ENCODE measurements at places on chromosomes 12 and 14.

DNA sequence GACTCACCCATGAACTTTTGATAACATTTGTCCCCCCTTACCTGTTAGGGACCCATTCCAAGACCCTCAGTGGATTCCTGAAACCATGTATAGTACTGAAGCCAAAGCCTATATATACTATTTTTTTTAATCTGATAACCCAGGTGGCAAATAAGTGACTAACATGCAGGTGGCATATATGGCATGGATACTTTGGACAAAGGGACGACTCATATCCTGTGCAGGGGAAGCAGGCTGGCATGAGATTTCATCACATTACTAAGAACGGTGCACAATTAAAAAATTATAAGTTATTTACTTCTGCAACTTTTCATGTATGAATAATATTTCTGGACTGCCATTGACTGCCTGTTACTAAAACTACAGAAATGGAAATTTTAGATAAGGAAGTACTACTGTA, 880.1 kb upstream of the FBXO33 start:
- no peak for DNase-seq

GRCh38 chr12:49615725-49616124, 7.6 kb upstream of the PRPF40B start:
- DNase-seq: no peak

DNA sequence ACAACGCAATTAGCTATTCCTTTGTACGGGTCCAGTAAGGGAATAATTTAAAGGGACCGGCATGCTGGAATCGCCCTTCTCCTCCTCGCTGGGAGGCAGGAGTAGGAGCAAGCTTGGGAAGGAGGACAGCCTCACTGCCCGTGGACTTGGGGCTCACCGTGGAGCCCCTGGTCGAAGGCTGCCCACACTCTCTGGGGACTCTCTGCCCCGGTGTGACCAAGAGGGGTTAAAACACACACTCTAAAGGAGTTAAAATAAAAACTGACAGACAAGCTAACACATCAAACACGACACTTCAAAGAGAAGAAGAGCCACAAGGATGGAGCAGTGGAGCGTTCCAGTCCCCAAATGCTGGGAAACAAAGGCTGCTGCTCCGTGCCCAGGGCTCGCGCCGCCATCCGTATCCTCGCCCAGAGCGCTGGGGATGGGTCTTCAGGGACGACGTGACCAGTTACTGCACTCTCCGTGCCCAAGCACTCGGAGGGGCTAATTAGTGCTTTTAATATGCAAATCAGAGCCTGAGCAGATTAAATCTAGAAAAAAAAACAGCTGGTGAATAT, 123.3 kb downstream of the PAPOLA start:
- DNase-seq: no peak

DNA sequence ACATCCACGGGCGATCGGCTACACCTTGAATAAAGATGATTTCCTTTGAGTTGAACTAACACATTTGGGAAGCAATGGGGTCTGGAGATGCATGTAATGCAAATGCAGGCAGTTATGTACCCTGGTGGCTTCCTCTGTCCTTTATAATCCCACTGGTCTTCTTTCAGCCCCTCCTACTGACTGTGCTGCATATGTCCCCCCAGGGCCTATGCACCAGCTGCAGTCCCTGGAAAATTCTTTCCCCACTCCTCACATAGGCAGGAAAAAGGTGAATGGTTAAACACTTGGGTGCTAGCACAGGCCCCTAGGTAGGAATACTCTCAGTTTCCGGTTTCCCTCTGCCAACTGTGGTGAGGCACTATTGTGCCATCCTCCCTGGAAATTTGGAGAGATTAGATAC, 294.8 kb upstream of the SOX5 start:
- DNase-seq: no peak

DNA sequence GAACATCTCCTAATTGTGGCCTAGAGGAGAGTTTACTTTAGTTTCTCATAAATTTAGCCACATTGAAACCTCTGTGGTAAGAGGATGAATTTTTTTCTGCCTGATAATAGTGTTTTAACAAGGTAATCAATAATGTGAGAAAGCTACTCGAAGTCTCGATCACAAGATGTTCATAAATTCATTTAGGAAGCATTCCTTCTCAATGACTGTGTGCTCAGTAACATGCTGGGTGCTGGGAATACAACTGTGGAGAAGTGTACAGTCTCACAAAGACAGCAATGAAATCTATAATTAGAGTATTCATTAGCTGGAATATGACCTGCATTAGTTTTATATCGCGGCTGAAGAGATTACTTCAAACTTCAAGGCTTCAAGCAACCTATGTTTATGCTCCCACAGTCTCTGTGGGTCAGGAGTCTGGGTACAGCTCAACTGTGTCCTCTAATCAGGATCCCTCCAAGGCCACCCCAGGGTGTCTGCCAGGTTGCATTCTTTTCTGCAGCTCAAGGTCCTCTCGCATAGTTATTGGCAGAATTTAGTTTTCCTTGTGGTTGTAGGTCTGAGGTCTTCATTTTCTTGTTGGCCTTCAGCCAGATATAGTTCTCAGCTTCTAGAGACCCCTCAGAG, 167.6 kb downstream of the ANO4 start:
- DNase-seq: no peak

DNA sequence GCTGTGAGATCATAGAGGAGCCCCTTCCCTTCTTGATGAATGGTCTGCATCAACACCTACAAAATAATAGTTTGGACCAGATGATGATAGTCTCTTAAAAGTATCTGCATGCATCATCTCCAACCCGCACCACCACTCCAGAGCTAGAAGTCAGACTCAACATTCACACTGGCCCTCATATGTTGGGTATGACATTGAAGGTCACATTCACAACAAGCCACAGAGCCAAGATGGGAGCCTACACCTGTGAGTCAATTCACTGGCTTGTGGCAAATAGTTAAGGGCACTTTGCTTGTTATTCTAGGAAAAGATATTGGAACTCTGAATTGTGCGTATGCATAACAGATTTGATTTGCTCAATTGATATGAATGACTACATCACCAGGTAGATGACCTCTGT, 1197.9 kb downstream of the VRK1 start:
- DNase-seq: no peak

DNA sequence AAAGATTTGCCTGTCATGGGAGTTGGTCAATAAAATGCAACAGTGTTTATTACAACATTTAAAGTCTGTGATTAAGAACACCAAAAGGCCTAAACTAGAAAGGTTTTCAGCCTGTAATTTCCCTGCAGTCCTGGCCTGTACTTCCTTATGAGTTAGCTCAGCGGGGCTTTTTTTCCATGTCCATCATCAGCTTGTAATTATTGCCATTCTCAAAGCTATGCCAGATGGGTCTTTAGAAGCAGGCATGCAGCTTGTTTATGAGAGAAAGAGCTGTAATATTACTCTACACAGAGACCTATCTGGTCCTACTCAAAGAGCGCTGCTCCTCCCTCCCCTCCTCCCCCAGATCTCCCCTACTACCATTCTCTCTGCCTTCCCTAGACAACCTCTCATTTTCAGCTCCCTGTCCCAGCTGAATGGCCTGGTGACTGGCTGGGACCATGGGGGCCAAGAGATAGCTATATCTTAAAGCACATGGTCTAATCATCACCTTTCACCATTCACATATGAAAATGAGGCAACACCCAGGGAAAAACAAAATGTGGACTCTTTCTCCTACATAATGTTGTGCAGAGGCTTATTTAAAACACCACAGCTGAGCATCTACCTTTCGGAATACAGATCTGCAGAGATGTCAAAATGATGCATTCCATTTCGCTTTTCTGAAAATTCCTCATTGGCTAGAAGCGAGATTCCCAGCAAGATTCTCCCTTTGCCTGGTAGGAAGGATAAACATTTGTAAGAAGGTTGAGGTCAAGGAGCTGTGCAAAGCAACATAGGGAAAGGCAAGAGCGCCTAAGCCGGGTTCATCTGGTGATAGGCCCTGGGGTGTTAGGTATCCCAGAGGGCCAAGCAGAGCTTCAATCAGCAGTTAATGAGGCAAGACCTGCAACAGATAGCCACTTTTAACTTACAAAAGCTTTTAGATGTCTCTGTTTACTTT, 209.7 kb upstream of the CDKN3 start:
- DNase-seq: no peak

DNA sequence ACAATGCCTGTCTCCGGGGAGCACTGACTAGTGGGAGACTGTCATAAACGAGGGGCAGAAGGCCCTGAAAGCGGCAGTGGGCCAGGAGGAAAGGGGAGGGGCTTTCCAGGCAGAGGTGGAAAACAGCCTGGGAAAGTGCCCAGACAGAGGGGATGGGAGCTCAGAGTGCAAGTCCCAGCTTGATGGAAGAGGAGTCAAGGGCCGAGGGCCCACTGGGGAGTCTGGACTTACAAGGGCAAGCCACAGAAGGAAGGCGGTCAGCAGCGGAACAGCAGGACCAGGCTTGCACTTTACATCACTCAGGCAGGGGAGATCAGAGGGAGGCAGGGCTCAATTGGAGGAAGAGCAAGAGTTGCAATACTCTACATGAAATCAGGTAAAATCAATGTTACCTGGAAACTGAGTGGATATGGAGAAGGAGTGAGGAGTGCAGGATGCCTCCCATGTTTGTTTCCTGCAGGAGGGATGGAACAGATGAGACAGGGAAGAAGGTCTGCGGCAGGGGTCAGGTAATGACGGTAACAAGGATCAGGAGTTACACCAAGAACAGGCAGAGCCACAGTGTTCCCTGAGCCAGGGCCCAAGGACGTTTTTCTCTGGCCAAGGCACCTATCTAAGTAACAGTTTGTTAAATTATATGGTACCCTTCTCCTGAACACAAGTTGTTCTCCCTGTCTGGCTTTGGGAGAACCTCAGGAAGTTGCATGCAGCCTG, 23.8 kb downstream of the PXN start:
- DNase-seq: no peak

DNA sequence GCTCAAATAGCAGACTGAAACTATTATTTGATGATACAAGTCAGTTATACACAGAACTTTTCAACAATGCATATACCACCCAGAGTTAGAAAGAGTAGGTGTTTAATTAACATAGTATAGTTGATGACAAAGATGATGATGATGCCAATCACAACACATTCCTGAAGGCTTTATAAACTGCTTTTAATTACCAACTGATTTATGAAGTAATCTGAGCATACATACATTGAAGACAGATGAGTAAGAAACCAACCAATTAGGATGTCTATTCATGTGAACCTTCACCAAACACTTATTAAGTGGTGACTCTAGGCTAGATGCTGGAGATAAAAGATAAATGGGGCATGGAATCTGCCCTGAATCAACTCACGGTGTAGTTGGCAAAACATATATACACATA, 600.9 kb upstream of the FLRT2 start:
- DNase-seq: no peak

- no peak for DNase-seq
These were observed 48.3 kb downstream of the NFKBIA start for GRCh38 chr14:35355981-35356841.

DNA sequence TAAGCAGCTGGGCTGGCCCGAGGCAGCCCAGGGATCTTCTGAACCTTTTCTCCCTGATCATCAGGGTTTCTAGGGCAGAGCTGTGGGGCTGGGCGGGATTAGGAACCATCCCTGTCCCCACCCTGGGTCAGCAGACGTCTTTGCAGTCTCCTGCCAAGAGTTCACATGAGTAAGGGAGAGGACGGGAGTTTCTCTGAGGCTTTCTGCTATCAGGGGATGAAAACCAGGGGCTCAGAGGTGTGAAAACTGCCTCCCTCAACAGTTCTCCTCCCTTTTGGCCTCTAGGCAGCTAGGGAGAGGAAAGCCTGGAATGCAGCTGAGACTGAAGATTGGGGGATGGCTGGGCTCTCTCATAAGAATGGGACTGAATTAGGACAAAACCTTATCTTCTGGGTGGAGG, 7.9 kb downstream of the ZNF385A start:
- no peak for DNase-seq

DNA sequence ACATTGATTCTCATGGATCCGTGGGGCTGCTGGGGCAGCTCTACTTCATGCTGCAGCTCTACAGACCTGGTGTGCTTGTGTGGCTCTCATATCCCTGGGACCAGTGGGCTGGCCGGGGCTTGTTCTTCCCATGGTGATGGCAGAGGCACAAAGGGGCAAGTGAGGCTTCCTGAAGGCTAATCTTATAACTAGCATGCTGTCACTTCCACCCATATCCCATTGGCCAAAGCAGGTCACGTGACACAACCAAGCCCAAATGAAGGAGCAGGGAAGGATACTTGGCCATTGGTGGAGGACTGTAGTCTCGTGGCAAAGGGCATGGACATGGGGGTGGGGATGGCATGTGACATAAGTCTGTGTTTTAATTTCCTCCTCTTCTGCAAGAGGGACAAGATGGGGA, 9.9 kb downstream of the PLBD2 start:
- no peak for DNase-seq

- no peak for DNase-seq
These were observed 14.2 kb upstream of the WDR20 start for GRCh38 chr14:102125546-102125945.

DNA sequence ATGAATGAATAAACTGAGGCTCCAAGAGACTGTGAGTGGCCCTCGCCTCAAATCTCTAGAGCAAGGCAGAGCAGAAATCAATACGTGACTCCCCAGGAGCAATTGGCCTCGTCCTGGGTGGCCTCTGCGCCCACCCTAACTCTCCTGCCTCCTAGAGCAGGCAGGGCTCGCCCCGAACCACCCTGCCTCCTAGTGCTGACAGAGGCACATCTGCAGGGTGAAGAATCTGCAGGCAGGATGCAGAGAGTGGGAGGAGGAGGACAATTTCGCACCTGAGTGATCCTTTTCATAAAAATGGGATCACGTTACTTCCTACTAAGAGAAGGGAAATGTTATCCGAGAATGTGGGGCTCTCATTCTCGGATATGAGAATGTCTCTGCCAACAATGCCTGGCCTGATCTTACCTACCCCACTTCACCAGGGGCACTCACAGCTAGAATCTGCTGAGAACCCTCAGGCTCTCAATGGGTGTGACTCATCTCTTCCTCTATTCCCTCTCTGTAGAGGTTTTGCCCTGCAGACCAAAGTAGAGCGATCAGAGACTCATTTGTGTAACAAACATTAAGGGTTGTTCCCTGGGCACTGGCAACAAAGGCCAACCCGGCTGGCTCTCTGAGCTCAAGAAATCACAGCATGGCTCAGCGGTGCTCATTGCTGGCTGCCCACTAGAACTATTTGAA, 61.7 kb upstream of the BCL2L14 start:
- DNase-seq: peak; percentile 16

DNA sequence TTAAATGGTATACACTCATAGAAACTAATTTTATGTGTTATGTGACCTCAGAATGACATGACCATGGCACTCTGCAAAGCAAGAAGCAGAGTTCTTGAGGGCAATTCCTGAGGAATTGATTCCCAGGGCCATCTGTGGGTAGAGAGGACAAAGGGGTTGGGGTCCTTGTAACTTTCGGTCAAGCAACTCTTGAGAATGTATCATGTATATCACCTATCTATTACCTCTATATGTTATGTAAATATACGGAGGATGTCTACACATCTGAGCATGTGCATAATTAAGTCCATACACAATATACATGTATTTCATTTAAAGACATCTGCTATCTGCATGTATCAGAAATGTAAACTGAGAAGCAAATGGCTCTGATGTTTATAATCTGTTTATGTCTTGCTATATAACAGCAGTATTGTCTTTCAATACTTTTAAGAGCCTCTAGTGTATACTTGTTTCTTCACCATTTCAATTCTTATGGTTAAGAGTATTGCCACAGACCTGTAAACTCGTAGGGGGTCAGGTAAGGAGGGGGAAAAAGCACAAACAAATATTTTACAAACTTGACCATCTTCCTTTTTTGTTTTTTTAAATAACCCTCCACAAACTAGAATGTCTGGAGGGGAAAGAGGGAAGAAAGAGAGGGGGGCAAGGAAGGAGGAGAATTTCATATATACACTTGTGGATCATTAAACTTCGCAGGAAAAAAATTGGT, 4.5 kb downstream of the FOXA1 start:
- no peak for DNase-seq

- no peak for DNase-seq
These were observed 84.2 kb upstream of the BMP4 start for GRCh38 chr14:54040846-54041245.

Measured in activated naive CD8-positive, alpha-beta T cell treated with anti-CD3 and anti-CD28 coated beads, Interleukin-2, amount 50 U/mL, for 16 hours (primary cell).